ENCODE measurements at places on chromosomes 5 and 9.

DNA sequence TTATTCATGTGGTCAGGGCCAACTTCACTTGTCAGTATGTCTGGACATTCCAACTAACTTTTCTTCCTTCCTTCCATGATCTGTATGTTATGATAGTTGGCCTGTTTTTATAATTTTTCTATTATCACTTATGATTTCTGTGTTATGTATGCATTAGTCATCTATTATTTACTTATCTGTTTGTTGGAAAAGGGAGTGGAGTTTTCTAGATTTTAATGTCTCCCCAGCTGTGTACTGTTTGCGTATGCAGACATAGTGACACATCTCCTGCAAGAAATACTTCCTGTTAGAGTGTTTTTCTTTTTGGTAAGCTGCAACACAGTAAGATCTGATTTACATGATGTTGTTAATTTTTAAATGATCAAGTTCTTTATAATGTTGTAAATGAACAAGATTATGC is 8.7 kb upstream of the INSYN2B start:
- no peak for DNase-seq

DNA sequence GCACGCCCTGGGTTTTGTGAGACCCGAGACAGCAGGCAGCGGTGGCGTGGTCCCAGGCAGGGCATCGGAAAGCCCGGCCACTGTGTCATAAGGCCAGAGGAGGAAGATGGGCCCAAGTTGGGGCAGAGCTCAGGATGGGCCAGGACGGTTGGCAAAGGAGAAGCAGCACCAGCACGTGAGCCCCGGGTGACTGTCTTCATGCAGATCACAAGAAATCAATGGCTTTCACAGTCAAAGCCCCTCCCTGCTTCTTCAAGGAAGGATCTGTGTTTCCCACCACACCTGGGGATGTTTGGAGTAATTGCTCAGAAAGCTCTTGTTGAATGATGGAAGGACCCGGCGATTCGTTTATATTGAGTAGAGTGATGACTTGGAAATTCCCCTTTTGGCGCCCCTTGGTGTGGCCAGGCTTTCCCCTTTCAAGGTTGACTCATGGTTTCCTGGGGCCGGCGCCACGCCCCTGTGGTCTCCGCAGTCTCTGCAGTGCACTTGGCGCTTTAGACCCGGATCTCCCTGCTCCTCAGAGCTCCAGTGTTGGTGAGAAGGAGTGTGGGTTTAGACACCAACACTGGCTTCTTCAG is 52.1 kb downstream of the IL31RA start:
- no peak for DNase-seq

DNA sequence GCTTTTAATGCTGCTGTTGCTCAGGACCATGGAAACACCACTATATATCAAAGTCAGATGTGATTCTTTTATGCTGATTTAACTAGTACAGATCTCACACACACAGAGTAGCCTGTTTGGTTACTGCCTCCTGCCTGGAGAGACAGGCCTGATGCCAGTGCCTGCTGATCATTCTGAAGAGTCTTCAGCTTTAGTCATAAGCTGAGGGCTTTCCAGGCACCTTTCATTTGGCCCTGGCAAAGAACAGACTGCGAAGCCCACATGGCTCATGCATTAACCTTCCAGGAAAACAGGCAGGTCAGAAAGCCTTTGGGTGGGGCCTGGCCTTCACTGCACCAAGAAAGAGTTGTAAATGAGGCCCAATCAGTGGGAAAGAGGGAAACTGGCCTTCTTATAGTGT is 144.7 kb downstream of the SAXO1 start:
- DNase-seq: no peak

DNA sequence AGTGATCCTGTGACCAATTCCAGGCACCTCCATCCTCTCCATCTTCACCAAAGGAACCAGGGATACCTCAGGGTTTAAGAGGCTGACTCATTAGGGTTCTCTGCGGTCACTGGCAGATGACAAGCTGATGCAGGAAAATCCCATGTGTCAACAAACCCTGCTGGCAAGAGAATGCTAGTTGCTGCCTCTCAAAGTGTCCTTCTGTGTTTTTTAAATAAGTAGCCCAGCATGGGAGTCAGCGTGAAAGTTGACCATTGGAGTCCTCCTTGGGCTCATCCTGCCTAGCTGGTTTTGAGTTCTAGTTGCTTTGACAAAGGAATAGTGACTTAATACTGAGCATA is 200.2 kb downstream of the SLIT3 start:
- peak; percentile 65 for DNase-seq

GRCh38 chr5:7759257-7759871 is 91.6 kb downstream of the CFAP90 start:
- DNase-seq: peak; percentile 58

DNA sequence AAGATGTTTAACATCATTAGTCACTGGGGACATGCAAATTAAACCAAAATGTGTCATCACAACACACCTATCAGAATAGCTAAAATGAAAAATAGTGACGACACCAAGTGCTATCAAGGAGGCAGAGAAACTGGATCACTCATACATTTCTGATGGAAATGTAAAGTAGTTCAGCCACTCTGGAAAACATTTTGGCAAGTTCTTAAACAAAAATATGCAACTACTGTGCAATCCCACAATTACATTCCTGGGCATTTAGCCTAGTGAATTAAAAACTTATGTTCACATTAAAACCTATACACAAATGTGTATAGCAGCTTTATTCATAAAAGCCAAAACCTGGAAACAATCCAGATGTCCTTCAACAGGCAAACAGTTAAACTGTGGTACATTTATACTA is 53.1 kb downstream of the SVEP1 start:
- peak; percentile 98 for DNase-seq

DNA sequence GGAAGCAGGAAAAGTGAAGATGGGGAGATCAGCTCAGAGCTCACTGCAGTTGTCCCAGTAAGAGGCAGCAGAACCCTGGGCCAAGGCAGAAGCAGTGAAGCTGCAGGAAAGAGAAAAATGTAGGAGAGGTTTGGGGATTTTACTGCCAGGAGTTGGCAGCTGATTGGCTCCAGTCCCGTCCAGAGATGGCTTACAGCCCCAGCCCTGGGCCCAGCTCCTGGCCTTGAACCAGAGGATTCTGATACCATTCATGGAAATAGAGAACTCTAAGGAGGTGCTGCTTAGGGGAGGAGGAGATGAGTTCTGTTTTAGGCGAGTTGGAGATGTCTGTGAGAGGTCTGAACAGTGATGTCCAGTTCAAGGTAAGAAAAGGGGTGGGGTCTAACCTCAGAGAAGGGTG is 4.6 kb downstream of the MORN5 start:
- DNase-seq: no peak

DNA sequence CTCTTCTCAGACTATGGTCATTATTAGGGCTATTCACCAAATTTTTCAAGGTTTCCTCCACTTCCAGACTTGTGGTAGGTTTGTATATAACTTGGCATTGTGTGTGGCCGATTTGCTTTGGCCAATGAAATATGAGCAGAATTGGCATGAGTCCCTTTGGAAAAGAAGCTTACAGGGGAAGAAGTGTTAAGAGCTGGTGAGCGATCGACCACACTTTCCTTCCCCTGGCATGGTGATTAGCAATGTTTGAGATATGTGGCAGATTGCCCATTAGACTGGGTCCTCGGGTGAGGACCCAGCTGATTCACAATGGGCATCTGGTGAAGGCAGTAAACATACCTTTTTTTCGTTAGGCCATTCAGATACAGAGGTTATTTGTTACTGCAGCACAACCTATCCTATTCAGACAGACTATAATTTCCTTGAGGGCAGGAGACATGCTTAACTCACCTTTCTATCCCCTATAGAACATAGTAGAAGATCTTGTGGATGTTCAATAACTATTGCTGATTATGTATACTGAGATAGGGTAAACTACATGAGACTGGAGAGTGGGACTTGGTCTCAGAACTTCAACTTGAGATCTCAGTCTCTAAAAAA is 62.8 kb upstream of the KLF9 start:
- peak; percentile 47 for DNase-seq

- no peak for DNase-seq
Measured at GRCh38 chr5:111935009-111935408, 178.0 kb upstream of the NREP start.

GRCh38 chr5:21774801-21775200 is 1078.3 kb downstream of the CDH12 start:
- peak; percentile 26 for DNase-seq

DNA sequence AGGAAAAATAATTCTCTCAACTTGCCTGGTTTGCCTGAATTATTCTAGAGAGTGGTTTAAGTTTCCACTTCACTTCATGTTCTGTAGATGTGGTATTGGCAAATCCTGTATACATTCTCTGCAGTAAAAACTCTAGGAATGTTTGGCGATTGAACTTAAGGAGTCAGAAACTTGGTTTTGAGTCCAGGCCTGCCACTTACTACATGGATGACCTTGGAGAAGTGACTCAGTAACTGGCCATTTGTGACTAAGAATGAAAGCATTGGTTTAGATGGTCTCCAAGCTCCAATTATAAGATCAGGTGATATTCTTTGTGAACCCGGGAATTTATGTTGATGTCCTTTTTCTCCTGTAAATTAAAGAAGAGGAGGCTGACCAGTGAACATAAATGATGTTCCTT is 233.8 kb downstream of the GAS1 start:
- DNase-seq: peak; percentile 88

DNA sequence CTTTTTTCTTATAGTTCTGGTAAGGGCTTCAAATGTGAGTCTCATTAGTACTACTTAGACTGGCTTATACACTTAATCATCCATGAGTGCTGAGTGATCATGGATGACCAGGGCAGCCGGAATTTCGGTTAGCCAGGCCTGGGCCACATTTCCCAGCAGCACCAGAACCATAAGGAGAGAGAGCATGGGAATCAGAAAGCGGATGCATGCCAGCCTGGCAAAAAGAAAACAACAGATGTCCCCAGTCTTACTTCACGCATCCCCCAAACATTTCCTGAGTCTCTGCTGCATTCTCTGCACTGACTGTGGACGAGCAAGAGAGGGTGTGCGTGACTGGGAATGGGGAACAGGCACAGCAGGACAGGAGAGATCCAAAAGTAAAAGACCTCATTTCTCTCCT is 371.1 kb upstream of the ZNF608 start:
- DNase-seq: peak; percentile 66

DNA sequence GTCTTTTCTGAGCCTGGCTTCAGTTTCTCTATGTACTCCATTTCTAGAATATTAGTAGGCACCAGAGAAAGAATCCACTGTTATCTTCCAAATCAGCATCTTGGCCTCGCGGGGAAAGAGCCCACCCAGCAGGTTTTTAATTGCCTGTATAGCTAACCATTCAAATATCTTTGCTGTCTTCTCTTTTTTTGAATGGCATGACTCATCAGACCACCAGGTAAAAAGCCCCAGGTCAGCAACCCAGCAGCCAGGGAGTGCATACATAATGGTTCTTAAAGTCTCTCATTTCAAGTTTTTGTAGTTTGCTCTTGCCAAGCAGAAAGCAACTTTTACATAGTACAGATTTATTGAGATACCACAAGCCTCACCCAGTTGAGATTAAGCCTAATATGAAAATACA is 50.7 kb downstream of the TMEM167A start:
- no peak for DNase-seq

DNA sequence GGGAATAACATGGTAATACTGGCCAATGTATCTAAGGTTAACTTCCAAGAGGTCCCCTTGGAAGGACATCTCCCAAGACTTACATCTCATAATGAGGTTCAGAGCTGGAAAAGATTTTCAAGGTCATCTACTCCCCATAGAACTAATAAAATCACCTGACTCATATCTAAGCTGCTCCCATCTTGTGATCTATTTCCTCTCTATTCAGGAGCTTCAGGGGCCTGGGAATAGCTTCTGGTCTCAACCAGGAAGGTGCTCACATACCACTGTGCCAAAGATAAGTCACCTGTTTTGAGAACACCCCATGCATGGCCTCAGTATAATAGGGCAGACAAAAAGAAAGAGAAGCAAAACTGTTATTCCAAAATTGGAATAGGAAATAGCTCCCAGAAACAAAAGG is 74.2 kb downstream of the OXCT1 start:
- DNase-seq: no peak

DNA sequence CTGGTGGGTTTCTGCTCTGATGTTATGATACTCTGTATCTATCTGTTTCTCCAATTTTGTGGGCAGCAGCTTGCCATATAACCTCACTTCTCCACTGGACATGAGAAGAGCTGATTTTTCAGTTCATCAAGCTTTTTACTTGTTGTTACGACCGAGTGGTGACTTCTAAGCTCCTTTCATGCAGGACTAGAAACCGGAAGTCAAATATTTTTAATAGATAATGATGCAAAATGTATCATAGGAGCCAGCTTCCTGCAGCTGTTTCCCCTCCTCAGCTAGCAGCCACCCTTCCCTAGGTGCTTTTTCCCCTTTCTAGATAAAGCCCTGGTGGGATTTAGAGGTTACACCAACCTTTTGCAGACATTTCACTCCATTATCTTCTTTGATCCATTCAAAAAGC is 17.0 kb upstream of the ADAM19 start:
- no peak for DNase-seq

DNA sequence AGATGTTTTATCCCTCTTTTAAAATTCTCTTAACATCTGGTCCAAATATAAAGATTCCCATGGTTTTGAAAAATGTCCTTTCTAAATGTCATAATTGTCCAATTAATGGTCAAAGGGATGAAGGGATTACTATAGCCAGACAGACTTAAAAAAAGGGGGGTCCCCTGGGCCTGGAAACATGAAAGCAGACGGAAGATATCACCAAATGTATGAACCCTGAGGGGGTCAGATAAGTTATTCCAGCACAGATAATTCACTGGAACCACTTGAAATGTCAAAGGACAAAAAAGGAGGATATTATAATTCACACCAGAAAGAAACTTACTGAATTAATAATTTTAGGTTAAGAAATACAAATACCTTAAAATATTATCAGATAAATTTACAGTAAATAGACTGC is 155.8 kb downstream of the SEMA5A start:
- no peak for DNase-seq

- no peak for DNase-seq
Measured at GRCh38 chr5:5625491-5625890, 203.0 kb downstream of the ICE1 start.

GRCh38 chr5:76696251-76696650 is 19.7 kb upstream of the F2R start:
- no peak for DNase-seq

DNA sequence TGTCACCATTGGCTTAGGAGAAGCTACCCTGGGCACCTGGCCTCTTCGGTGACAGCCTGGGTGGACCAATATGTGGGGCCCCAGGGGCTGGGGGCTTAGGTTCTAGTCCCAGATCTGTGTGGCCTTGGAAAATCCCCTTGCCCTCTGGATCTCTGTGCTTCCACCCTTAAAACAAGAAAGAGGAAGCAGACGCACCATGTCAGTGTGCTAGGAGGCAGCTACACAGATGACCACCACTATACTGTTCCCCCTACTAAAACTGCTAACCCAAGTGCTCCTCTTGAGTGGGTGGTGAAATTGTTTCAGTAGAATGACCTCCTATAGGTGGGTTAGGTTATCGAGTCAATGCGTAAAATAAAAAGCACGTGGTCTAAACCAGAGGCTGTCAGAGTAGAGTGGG is 31.0 kb downstream of the AFAP1L1 start:
- DNase-seq: no peak

GRCh38 chr9:131915181-131915580 is 164.5 kb downstream of the MED27 start:
- peak; percentile 64 for DNase-seq

GRCh38 chr5:177967221-177967887 is 28.7 kb downstream of the PROP1 start:
- DNase-seq: no peak

GRCh38 chr9:70639853-70640814 is 225.7 kb upstream of the KLF9 start:
- peak; percentile 57 for DNase-seq

- no peak for DNase-seq
Measured at GRCh38 chr5:35242702-35243258, 12.5 kb upstream of the PRLR start.

All from fibroblast of skin of right quadriceps (primary cell).